Stimulated activated CD8-positive, alpha-beta memory T cell treated with anti-CD3 and anti-CD28 coated beads, Interleukin-2, amount 100 ng/mL, for 48 hours (primary cell): ENCODE measurements at places on chromosomes 2 and 18.

GRCh38 chr2:187233811-187234210 is 214.2 kb downstream of the CALCRL start:
- no peak for DNase-seq

- DNase-seq = no peak
Observed at GRCh38 chr2:128314348-128315121, 4.1 kb downstream of the HS6ST1 start.

GRCh38 chr2:213121690-213122089 is 29.7 kb downstream of the IKZF2 start:
- DNase-seq = no peak

GRCh38 chr18:28128659-28128980 is 48.3 kb downstream of the CDH2 start:
- DNase-seq = no peak

GRCh38 chr2:33131749-33132148 is 185.0 kb downstream of the LTBP1 start:
- DNase-seq = no peak
